KBM-7 (cell line): ENCODE measurements at places on chromosomes 12 and 14.

GRCh38 chr14:63901434-63902085, 48.8 kb downstream of the SYNE2 start:
- peak; percentile 61 for DNase-seq

GRCh38 chr14:66884149-66884548, 305.1 kb upstream of the GARIN2 start:
- no peak for DNase-seq

DNA sequence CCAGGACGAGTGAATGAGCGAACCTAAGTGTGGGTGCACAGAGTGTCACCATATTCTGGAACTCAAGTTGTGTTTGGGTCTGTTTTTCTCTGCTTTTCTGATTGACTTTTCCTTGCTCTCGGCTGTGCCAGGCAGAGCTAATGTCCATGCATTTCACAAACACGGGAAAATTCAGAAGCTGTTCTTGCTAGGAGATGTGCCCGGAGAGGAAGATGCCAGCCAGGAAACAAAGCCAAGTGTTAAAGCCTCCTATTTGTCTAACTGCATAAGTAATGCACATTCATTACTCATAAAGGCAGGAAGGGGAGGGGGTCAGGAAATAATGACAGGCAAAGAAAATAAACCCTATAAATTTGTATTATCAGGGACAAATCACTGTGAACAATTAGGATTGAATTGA, 250.4 kb upstream of the SFSWAP start:
- no peak for DNase-seq

DNA sequence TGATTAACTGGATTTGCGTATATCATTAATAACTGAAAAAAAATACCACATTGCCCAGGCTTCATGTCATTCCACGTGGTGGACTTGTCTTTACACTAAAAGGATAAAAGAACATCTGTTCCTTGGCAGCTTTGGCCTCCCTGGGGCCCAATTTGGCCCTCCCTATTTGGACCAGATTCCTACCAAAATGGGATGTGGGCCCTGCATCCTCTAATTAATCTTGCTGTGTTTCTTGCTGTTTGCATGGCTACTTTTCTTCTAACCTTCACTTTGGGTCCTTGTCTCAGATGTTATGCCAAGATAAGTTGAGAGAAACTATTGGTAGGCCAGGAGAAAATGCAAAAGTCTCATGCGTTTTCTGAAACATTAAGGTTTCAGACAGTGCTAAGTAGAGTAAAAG, 57.5 kb downstream of the PTHLH start:
- DNase-seq = no peak

DNA sequence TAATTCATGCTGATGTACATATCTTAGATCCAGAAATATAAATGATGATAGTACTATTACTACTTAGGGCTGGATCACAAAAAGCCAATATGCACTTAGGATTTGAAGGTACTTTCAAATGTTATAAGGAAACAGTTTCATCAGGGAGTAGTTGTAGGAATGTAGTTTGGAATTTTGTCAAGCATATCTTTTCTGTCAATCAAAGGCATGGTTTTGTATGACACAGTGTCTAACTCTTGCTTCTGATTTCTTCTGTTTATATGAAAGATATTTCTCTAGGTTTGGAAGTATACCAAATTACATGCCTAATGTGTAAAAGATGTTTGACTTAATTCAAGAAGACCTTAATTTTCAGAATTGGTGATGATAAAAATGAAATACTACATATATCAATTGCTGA, 135.7 kb downstream of the RAD51B start:
- no peak for DNase-seq

DNA sequence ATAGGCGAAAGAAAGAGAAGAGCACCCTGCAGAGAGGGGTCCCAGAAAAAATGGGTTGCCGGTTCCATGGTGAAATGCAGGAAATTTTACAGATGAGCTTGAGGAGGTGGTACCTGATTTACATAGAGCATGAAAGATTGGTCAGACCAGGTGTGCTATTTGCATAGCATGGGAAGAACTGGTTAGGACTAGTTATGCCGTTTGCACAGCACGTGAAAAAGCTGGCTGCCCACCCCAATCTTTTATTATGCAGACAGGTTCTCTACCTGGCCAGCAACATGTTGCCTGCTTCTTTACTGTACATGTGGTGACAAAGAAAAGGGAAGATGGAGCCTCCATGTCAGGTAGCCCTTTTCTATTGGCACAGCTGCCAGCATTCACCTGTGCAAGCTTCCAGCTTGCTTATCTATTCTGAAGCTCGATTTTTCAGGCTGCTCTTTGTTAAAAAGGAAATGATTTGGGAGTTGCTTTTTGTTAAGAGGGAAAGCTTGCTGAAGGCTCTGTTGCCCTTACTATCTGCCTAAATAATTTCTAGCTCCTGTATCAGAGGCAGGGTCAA, 62.9 kb upstream of the ELK3 start:
- DNase-seq = no peak

GRCh38 chr12:12091977-12092663, 21.4 kb downstream of the BCL2L14 start:
- DNase-seq = no peak
